ENCODE measurements at places on chromosomes 5 and 9.

DNA sequence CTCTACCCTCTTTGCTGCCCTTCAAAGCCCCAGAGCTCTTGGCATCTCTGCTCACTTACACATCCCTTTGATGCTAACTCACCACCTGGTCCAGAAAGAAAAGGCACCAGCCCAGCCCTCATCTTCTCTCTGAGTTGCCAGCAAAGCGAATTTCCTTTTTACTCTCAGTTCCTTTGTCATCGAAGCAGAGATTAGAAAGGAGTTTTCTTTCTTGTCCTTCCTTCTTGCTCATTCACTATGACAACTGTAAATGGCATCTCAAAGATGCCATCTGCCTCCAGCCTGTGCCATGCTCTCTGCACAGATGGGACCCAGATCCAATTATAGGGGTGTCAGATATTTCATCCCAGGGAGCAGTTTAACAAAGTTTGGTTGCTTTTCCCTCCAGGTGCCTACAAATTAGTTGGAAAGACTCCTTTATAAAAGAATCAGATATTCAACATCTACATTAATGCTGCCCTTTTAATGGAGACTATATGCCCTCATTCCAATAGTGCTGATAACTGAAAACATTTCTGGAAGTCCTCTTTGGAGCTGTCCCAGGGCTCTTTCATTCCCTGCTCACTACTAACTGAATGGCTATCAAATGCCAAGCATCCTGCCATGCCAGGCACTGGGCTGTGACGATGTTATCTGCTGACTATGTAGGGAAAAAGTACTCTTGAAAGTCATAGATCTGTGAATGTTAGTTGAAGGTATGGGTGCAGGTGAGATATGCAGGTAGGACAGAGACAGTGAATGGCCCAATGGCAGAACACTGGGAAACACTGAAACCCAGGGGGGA, 58.9 kb downstream of the SUSD1 start:
- DNase-seq: no peak

DNA sequence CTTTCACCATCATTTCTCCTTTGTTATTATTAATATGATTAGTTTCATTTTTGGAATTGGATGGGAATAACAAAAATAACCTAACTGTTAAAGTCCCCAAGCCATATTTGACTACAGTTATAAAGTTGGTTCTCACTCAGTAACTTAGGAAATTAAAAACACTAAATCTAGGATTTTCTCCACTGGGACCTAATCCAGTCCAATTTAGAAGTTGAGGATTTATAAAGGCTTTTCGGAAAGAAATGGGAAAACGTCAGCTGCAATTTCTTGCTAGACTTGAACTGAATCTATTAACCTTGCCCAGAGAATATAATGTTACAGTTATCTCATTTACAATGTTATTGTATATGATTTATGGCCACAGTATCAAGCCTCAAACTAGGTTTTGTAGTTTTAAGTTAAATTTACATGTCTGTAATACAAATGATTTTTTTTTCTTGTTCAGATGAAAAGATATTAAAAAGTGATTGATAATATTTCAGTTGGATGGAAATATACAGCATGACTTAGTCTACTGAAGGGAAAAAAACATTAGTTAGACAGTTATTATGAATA, 524.3 kb upstream of the GRAMD2B start:
- no peak for DNase-seq

DNA sequence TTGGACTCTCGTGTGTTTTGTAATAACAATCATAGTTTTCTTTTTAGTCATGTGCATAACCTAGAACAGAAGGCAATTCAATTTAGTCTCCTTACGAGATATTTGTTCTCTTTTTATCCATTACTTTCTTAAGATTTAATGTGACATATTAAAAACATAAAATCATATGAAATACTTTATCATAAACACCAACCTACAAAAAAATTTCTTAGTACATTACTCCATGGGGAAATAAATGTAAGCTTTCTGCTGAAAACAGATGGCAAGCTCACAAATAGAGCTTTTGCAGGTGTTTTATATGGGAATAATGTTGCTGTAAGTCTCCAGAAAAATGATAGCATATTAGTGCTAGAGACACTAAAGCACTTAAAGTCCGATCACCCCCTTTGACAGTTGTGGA, 1035.2 kb upstream of the ARRDC3 start:
- DNase-seq: no peak

DNA sequence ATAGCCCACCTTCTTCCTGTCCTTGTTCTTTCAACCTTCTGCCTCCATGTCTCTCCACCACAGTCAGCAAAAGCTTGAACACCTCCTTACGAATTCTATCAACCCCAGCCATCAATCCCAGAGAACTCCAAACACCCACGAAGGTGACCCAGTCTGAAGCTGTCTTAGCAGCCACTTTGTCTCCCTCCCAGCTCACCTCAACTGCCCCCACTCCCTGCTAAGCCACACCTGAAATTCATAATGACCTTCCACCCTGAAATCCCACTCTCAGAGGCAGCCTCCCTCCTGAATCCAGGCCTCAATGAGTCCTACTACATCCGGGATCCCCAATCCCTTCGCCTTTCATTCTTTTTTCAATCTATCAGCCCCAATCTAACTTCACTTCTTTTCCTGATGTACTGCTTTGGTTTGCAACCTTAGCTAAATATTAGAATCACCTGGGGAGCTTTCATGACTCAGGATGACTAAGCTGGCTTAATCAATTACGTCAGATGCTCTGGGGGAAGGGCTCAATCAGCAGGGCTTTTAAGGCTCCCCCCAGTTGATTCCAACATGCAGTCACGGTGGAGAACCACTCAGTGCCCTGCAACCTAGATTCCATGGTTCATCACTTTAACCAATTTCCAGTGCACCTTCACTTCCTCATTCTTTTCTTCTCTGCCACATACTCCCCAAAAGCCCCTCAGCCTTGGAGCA, 32.2 kb downstream of the BHMT start:
- DNase-seq: no peak

- no peak for DNase-seq
Observed at GRCh38 chr9:115104908-115105307, 13.0 kb downstream of the TNC start.

DNA sequence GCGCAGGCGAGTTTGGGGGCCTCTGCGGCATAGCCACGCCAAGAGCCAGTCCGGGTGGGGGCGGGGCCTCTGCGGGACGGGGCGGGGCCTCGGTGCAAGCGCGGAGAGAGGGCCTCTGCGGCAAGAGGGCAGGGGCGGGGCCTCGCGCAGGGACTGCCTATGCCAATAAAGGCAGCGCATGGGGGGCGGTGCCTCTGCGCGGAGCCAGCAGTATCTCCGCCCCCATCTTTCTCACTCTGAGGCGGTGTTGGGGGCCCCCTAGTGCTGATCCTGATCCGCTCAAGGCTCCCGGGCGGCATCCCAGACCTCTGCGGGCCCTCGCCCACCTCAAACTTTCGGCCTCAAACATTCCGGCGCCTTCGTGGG, 9.2 kb upstream of the GPRIN1 start:
- DNase-seq: peak; percentile 80

GRCh38 chr5:23367874-23368273, 139.5 kb upstream of the PRDM9 start:
- DNase-seq: no peak

GRCh38 chr9:75033791-75034473, 5.8 kb upstream of the CARNMT1 start:
- no peak for DNase-seq

- DNase-seq: no peak
Observed at GRCh38 chr9:22010866-22011625, 1.9 kb upstream of the CDKN2B start.

DNA sequence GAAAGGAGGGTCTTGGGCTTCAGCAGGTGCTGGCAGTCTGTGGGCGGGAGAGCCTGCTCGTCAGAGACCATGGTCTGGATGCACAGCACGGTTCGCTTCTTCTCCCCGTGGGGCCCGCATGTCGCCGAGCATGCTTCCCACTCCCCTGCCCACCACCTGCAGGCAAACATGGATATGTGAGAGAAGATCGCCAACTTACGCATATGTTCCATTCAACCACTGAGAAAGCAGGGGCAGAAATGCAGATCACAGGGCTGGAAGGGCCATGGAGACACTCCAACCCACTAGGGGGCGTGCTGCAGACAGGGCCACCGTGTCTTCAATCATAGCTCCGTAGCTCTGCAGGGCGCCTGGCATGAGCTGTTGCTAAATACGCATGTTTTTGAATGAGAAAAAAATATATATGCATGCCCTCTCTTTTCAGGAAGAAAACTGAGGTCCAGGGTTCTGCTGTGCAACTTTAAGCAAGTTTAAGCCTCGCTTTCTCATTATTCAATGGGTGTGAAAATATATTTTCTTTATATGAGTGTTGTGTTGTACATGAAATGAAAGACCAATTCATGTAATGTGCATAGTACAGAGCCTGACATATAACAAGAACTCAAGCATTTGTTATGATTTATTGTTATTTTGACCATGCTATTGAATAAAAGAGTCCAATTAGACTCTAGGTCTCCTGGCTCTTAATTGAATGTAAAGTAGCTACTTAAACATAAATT, 148.0 kb downstream of the TARS1 start:
- DNase-seq: no peak

DNA sequence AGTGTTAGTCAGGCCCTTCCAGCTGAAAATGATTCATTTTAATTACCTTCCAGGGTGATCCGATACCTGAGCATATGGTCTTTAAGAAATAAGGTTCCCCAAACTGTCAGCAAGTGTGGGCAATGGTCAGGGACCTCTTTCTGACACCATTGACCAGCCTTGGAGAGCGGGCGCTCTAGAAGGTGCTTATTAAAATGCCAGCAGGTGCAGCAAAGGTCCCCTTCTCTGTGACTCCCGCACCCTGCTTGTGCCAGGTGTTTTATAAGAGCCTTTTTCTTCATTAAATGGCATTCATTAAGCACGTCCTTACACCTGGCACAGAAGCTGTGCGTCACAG, 85.3 kb downstream of the MVB12B start:
- no peak for DNase-seq

- peak; percentile 30 for DNase-seq
Observed at GRCh38 chr5:170809551-170809950, 26.0 kb downstream of the GABRP start.

DNA sequence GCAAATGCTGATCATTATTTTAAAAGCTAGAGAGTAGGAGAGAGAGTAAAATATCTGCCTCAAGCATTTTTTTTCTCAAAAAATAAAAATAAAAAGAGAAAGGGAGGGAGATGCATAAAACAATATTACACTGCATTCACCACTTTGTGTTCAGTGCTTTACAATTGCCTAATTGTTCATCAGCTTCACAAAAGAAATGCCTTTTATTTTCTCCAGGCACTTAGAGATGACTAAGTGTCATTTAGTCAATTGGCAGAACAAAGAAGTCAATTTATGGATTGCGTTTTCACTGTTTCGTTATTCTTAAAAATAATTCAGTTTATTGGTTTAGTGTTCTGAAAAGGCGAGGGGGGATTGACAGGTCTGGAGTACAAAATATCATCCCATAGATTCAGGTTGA, 232.5 kb upstream of the CCNH start:
- no peak for DNase-seq

DNA sequence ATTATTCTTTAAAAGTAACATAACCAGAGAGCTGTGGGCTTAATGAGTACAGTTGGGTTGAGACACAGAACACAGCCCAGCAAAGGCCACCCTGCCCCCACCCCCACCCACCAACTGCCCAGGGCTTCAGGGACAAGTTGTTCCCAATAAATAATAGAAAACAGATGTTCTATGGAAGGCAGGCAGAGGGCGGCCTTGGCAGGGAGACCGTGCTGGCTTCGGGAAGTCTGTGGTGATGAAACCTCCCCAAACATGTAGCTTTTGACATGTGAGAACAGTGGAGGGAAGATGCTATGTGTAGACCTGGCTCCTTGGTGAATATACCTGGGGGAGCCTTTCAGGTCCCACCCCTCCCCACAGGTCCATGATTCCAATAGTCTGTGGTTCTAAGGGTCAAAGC, 10.0 kb downstream of the TRAF1 start:
- no peak for DNase-seq

DNA sequence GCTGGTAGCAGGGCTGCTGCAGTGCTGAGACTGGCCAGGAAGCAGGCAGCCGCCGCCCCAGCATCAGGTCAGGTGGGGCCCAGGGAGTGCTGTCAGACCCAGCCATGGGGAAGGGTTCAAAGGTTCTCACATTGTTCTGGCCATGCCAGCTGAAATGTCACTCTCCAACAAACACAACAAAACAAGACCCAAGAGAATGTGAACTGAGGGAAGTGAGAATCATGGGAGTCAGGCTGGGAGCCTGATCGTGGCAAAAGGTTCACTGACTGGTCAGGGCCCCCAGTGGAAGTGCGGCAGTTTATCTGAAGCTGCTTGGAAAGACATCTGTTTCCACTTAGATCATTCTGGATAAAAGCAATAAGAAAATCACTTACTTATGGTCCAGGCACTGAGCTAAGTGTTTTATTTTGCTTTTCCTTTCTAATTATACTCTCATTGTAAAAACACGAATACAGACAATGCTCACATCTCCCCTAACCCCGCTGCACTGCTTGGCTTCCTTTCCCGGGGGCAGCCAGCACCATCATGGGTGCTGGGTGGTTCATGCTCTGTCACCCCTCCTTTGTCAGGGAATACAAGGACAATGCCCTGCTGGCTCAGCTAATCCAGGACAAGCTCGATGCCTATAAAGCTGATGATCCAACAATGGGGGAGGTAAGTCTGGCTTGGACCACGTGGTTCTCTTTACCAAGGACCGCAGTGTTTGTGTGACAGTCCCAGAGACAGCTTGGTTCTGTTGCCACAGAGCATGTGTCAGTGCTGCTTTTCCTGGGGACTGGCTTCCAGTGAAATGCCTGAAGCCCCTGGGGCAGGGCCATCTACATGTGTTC, 41.9 kb upstream of the CFAP157 start:
- DNase-seq: no peak

DNA sequence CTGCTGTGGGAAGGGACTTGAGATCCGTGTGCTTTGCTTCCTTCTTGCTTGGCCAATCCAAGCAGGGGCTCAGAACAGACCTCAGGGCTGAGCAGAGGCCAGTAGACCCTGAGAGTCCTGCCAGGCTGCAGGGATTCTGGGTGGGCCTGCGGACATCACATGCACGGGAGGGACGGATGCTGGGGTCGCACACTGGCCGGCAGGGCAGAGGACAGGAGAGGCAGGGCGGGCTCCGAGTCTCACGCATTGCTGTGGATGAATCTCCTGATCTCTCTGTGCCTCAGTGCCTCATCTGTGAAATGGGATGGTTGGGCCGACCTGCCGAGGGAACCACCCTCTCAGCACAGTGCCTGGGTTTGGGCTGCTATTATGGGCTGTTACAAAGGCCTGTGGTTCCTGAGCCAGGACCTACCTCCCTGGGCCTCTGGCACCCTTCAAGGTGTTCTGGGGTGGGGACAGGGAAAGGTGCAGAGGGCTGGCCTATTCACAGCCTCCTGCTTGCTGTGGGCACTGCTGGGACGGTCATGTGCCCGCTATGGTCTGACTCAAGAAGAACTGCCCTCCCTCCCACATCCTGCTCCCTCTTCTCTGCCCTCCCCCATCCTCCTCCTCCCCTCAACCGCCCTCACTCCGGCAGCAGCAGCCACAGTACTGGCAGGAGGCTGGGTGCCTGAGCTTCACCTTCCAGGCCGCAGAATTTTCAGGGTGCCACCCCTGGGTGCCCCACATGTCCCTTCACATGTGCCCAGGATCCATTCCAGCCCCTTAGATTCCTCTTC, 43.3 kb downstream of the NCS1 start:
- no peak for DNase-seq

GRCh38 chr9:36486933-36487481, 85.7 kb upstream of the MELK start:
- no peak for DNase-seq

GRCh38 chr5:32639943-32640342, 54.6 kb downstream of the SUB1 start:
- no peak for DNase-seq

GRCh38 chr5:53161876-53162275, 52.3 kb upstream of the MOCS2 start:
- no peak for DNase-seq

Data from frontal cortex (tissue), 4 donors.